SK-MEL-5 (cell line): ENCODE measurements at places on chromosomes 7 and 10.
A peak's percentile ranks its signal among the peaks of the same experiment; 100 is the strongest.

GRCh38 chr10:53598914-53599313, 826.3 kb upstream of the MBL2 start:
- DNase-seq = no peak

DNA sequence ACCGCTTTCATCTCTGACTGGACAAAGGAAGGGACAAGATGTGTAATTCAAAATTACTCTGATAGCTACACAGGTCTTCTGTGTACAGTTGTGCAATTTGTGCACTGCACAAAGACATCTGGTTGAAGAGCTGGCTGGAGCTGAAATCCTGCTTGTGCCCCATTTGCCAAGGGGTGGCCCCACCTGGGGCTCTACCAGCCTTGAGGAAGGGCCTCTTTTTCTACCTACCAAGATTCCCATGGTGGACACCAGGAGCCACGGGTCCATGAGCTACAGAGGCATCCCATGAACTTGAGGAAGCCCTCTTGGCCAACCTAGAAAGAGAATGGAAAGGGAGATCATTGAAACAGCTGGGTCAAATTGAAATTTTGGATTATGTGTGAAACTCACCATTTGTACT, 43.2 kb downstream of the HHEX start:
- no peak for DNase-seq

DNA sequence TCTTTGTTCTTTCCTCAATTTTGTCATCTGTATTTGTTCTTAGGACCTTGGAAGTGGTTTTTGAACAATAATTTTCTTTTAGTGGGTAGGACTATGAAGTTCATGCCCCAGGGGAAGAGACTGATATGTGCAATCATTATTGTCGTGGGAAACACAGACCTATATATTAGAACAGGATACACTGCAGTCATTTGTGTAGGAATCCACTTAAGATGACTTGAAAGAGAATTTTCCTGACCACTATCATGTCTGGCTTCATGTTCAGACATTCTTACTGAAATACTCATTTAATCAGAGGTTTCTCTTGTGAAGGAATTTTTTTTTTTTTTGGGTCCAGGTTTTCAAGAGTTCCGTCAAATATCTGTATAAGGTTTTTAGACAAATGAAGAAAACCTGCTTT, 163.6 kb downstream of the SUGCT start:
- peak; percentile 89 for DNase-seq

GRCh38 chr7:145718129-145718528, 398.5 kb upstream of the CNTNAP2 start:
- no peak for DNase-seq

DNA sequence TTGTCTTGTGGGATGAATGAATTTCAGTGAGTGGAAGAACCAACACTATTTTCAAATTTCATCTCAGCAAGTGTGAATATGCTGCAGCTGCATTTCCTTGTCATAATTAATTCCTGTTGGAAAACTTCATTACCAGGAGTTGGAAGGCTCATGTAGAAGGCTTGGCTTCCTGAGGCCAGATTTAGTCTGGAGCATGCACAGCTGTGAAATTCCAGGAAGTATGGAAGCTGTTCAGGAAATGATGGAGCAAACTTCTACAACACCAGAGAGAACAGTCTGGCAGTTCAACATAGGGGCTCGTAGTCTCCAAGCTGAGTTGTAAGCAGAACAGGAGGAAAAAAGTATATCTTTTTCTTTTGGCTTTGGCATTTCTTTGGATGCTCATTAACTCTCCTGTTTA, 1439.9 kb upstream of the CELF2 start:
- no peak for DNase-seq

GRCh38 chr10:17907641-17908040, 44.1 kb upstream of the SLC39A12 start:
- no peak for DNase-seq

- DNase-seq = no peak
Observed at GRCh38 chr7:45052011-45052410, 36.8 kb downstream of the NACAD start.

- no peak for DNase-seq
Observed at GRCh38 chr10:63068246-63068645, 64.9 kb upstream of the NRBF2 start.

GRCh38 chr10:69677985-69678654, 48.1 kb downstream of the FAM241B start:
- no peak for DNase-seq

- DNase-seq = no peak
Observed at GRCh38 chr10:96756111-96756903, 36.0 kb upstream of the PIK3AP1 start.

- DNase-seq = no peak
Observed at GRCh38 chr7:39621261-39621660, 2.1 kb upstream of the RALA start.
